ENCODE measurements at places on chromosomes 7 and 10.

- no peak for DNase-seq
Observed at GRCh38 chr7:35705932-35706461, 11.1 kb upstream of the HERPUD2 start.

- DNase-seq = peak; percentile 70
Observed at GRCh38 chr10:29386342-29386999, 97.6 kb downstream of the LYZL1 start.

DNA sequence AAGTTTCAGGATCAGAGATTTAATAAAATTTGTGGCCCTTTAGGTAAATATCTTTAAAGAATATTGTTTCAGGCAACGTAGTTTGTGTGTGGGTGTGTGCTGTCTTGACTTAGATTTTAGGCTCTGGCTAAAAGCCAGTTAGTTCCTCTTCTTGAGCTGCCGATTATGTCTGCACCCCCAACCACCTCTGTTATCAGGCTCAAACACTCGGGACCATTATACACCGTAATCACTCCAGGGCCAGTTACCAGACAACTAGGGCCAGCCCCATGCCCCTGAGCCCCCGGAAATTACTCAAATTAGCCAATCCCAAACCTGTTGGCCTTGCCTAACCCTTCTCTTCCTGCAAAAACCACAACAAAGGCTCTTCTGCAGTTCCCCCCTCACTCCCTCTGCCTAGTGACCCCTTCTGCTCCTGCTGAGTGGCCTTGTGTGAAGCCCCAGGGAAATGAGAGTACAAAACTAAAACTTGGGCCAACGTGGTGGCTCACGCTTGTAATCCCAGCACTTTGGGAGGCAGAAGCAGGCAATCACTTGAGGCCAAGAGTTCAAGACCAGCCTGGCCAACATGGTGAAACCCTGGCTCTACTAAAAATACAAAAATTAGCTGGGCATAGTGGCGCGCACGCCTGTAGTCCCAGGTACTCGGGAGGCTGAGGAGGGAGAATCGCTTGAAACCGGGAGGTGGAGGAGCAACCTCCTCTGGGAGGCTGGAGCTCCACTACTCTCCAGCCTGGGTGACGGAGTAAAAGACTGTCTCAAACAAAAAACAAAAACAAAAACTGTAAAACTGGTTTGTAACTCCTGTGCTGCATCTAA, 9.2 kb upstream of the HNRNPF start:
- no peak for DNase-seq

- peak; percentile 99 for DNase-seq
Observed at GRCh38 chr7:91264046-91264923, at the start of gene FZD1. Gene FZD1 (plus strand): TSS chr7:91264433. CDS start chr7:91264881, 448 bp downstream.

- DNase-seq = no peak
Observed at GRCh38 chr7:1078985-1079384, 8.9 kb upstream of the GPER1 start.

- DNase-seq = no peak
Observed at GRCh38 chr10:28533186-28533564, 257 bp downstream of the WAC start.

GRCh38 chr10:31390804-31391203, 71.8 kb downstream of the ZEB1 start:
- no peak for DNase-seq

DNA sequence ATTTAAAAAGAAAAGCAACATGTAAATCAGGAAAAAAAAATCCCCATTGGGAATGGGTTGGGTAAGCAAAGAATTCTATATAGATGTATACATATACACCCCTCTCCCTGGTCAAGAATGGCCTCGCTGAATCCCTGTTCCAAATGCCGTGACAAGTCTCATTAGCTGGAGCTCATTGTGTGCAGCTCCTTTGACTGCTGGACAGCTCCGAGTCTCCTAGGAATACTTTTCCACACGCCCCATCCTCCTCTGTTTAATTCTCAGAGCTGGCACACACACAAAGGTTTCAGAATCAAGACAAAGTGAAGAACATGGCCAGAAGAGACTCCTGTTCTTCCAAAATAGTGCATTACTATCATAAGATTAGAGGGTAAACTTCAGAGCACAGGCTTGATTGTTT, 130.9 kb upstream of the MKLN1 start:
- peak; percentile 68 for DNase-seq

GRCh38 chr10:111338805-111339204, 262.0 kb downstream of the ADRA2A start:
- DNase-seq = no peak

GRCh38 chr7:44965441-44965903, 13.3 kb downstream of the MYO1G start:
- DNase-seq = no peak

- DNase-seq = no peak
Observed at GRCh38 chr10:116671274-116671926, 50.6 kb downstream of the PNLIPRP2 start.

- DNase-seq = no peak
Observed at GRCh38 chr10:113922787-113923570, 68.5 kb downstream of the NHLRC2 start.

GRCh38 chr10:67079126-67079525, 153.3 kb downstream of the LRRTM3 start:
- DNase-seq = peak; percentile 32

GRCh38 chr7:70405241-70405640, 726.7 kb upstream of the GALNT17 start:
- no peak for DNase-seq

- no peak for DNase-seq
Observed at GRCh38 chr7:47304727-47305719, 276.9 kb downstream of the TNS3 start.

GRCh38 chr7:131619336-131620305, 63.2 kb upstream of the PODXL start:
- DNase-seq = no peak

- DNase-seq = no peak
Observed at GRCh38 chr10:122457934-122458333, 3.4 kb upstream of the HTRA1 start.

DNA sequence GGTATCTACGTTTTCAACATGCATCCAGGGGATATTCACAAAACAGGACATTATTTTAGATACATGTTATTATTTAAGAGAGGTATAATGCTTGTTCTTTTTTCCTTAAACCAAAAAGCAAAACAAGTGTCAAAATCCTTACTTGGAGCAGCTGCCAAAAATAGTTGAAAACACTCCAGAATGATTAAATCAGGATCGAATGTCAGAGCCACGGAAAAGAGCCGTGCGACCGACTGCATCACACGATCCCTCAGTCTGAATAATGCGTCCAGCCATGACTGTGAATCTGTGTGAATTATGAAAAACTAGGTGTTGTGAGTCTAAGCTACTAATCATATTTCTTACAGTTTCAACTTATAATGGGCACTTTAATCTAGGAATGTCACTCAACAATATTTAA, 126.0 kb downstream of the PARD3 start:
- DNase-seq = peak; percentile 40

GRCh38 chr10:62652114-62652513, 152.4 kb upstream of the ADO start:
- no peak for DNase-seq

DNA sequence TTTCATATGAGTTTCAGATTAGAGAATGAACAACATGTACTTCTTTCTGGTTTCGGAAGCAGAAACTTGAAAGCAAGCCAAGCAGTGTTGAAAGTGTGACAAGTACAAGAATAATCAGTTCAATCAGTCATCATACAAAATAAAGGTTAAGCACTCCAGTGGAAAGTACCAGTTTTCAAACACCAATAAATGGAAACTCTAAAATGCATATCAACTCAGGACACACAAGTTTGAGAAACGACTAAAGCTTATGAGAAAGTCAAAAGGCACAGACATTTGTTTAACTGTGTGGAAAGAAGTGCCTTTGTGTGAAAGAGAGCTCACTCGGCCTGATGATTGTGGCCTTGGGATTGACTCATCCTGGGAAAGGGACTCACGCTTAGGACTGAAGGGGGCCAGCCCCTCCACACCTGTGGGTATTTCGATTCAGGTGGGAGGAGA, 60.6 kb upstream of the AKR1C1 start:
- no peak for DNase-seq

DNA sequence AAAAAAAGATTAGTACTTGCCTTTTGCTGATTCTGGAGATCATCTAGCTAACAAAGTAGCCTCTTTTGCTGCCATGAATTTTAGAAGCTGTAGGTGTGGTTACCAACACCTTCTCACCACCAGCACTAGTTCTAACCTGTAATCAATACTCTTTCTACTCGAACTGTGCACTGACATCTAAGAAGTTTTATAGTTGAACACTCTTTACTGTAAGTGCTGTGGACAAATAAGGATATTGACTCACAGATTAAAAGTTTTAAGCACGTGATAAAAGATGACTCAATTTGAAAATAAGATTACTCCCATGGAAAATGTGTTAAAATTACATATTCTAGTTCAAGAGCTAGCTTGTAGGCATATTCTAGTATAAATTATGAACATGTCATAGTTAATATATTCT, 89.9 kb downstream of the REEP3 start:
- no peak for DNase-seq

DNA sequence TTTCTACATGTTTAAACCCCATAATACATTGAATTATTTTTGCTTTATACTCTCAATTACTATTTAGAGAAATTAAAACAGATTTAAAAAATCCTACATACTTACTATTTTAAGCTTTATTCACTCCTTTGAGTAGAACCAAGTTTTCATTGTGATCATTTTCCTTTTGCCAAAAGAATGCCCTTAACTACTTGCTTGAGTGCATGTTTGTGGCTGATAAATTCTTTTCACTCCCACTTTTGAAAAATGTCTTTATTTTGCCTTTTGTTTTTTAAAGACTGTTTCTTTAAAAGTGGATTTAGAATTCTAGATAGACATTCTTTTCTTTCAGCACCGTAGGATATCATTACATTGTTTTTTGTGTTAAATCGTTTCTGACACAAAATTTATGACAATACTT, 22.3 kb upstream of the AGR3 start:
- no peak for DNase-seq

- no peak for DNase-seq
Observed at GRCh38 chr10:14873090-14873760, 5.4 kb upstream of the SUV39H2 start.
